ENCODE measurements at places on chromosomes 3 and 15. TPM values are rescaled to one million over a fixed set of nuclear protein-coding genes. Genes with fewer than 3 reads are reported as not detected.
A peak's percentile ranks its signal among the peaks of the same experiment; 100 is the strongest.

DNA sequence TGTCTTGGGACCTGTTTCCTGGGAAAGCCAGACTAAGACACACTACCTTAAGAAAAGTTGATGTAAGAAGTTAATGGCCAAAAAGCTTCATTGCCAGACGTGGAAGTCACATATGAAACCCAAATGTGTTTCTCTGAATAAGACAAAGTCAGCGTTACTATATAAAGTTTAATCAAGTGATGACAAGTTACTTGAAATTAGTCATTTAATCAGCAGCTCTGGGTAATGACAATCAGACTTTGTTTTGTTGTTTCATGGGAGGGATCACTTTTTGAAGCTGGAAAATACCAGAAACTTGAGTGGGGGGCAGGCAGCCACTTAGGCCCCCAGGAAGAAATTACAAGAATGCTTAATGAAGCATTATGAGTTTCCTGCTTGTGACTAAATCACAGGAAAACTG, 218.6 kb downstream of the PTPRG start:
- no peak for DNase-seq

- DNase-seq, result peak; percentile 10
These were observed 195.0 kb downstream of the ZNF621 start for GRCh38 chr3:40719660-40720287.

GRCh38 chr15:20358779-20359414, 182.7 kb downstream of the GOLGA6L6 start:
- no peak for DNase-seq

DNA sequence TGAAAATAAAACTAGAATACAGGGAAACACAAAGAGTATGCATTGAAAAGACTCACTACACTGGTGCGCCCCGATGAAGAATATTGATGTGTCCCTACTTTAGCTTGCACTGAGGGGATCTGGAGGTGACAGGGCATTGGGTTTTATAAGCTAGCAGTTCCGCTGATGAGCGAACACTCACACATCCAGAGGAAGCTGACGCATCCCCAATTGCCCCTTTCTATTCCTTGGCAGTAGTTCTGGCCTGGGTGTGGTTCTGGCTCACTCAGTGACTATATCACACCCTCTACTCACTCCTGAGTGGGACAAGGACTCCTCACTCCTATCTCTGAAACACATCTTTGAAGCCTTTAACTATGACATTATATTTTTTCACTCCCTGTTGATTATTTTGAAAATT, 71.0 kb downstream of the B3GNT5 start:
- DNase-seq, result no peak

DNA sequence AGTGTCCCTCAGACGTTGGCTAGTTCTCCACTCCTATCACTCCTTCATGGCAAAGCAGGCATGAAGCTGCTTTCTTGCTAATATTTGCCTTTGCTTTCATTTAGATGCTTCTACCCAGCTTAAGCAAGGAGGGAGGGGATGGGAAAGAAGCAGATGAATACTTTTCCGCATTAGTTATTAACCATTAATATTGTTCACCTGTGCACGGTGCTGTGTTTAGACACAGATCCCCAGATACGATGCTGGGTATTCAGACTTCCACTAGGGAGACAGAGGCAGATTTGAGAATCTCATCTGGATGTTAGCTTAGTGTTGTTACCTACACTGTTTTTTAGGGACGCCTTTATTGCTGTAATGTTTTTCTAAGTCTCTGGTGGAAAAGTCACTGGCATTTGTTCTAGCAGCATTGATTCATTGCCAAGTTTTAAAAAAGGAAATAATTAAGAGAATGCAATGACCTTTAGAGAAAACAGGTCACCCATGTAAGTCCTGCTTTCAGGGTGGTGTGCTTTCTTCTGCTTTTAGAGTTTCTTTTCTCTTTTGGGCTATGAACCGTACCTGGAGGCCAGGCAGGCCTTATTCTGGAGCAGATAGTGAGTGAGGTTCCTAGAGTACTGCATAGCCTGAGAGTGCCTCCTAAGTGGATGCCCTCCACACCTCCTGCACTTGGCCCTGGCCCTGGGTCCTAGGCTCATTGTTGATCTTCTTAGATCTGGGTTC, 55.5 kb downstream of the MYZAP start:
- no peak for DNase-seq

DNA sequence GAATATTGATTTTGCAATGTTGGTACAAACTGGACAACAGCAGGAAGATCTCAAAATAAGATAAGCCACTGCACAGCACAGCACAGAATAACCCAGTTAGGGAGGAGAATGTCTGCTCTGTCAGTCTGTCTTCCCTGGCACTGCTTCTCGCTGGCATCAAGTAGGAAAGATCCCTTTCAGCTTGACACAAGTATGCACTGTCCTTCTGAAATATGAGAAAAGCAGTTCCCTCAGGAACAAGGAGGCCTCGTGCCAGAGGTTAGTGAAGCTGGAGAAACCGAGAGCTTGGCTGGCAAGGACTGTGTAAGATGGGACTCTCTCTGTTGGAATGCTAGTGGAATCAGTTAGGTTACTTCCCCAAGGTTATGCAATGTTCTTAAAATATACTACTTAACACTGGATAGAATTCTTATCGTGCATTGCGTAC, 59.1 kb downstream of the FMN1 start:
- DNase-seq, result no peak

GRCh38 chr3:4994823-4995499, 15.7 kb downstream of the BHLHE40 start:
- DNase-seq, result no peak

DNA sequence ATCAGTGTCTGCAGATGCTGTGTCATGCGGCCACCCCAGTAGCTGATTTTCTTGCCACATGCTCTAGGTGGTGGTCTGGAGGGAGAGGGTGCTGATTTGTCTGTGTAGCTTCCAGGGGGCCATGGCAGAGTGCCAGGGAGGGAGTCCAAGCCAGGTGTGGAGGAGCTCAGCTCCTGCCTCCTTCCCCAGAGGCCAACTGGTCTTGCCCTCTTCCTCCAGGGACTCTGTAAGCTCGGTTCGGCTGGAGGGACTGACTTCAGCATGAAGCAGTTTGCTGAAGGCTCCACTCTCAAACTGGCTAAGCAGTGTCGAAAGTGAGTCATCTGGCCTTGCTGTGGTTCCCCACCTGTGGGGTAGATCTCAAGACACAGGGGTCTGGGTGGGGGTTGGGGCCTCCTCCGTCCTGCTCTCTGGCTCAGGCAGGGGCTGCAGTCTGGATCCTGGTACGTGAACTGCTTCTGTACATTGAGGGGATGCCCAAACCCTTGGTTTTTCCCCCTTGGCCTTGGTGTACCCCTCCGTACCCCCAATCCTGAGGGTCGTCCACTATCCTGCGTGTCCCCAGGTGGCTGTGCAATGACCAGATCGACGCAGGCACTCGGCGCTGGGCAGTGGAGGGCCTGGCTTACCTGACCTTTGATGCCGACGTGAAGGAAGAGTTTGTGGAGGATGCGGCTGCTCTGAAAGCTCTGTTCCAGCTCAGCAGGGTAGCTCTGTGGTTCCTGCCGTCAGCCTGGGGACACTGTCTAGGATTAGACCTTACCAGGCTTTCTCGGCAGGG, 6.9 kb upstream of the RCCD1 start:
- no peak for DNase-seq

- DNase-seq, result peak; percentile 19
These were observed 1264.3 kb upstream of the ALCAM start for GRCh38 chr3:104102386-104102785.

- no peak for DNase-seq
These were observed 101.0 kb upstream of the LPP start for GRCh38 chr3:188053036-188053340.

DNA sequence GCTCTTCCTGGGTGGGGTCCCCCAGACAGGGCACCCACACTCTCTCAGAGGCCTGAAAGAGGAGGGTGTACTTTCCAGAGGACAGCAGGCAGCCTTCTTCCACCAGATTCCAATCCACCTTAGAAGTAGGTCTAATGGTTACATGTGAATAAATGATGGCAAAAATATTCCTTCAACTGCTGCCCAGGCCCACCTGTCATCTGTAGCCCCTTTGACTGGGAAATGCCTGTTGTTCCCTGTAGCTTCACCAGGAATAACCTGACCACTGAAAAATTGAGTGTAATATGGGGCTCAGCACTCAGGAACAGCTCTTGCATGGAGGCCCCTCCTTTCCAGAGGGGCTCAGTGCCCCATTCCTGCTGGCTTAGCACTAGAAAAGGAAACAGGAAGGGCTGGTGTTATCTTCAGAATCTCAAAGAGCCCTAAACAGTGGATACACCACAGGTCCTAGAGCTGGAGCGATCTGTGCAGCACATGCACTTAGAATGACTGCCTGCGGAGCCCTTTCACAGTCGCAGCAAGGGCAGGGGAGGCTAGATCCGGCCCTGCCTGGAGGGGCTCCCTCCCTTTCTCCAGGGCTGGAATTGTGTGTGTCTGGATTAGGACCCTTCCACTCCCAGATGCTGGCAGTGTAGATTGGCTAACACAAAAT, 32.1 kb downstream of the SLC22A14 start:
- no peak for DNase-seq

GRCh38 chr3:160780245-160780644, 24.2 kb downstream of the PPM1L start:
- no peak for DNase-seq

DNA sequence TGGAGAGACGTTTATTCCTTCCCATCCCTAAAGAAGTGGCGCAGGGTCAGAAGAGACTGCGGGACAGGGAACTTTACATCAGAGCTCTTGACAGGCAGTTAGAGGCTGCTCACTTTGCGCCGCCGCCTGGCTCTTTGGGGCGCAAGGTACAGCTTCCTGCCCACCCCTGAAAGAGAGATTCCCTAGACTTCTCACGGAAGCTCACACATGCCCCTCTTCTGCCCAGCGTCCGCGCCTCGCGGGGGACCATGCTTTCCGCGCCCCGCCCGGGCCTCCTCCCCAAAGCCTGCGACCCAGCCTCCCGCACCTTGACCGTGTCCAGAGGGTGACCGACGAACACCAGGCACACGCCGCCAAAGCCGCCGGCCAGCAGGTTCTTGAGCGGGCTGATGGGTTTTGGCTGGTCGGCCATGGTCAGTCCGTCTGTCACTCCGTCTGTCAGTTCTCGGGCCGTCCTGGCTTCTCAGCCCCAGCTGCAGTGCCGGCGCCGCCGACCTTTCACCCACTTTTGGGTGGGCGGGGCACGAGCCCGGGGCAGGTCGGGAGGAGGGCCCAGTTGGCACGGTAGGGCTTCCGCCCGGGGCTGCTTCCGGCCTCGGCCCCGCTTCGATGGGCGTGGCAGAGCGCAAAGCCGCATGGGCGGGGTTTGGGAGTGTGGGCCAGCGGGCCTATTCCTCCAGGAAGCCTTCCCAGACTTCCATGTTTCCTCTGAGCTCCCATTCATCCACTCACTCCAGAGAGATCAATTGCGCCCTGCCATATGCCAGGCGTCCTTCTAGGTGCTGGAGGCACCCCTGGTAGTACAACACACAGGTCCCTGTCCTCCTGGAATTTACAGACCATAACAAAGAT, at the start of gene SLC25A20:
Gene SLC25A20 (minus strand): TSS at position 500 of the 852 bp plus-strand sequence. CDS start 88 bp downstream, at position 412.
- peak; percentile 78 for DNase-seq

DNA sequence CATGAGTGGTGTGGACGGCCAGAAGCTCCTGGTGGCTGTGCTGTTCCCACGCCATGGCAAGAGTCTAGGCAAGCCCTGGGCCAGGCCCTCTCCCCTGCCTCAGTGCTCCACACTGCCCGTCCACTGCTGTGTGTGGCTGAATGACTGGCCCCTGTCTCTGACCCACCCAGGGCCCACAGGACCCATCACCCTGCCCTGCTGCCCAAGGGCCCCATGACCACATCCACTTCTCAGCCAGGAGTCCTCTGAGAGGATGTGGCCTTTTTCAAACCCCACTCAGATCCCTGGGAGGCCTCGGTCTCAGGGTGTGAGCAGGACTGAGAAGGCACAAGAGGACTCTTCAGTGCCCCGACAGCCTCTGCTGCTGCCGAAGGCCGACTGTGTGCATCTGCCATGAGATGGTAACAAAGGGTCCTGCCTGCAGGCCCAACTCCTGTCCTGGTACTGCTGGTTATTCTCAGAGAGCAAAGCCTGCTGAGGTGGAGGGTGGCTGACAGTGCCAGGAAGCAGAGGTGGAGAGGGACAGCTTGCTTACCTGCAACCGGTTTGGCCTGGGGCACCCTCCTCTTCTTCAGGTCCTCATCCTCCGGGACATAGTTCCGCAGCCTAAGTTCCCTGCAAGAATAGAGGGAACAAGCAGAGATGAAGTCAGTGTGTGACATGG, 47.5 kb downstream of the PTH1R start:
- no peak for DNase-seq

DNA sequence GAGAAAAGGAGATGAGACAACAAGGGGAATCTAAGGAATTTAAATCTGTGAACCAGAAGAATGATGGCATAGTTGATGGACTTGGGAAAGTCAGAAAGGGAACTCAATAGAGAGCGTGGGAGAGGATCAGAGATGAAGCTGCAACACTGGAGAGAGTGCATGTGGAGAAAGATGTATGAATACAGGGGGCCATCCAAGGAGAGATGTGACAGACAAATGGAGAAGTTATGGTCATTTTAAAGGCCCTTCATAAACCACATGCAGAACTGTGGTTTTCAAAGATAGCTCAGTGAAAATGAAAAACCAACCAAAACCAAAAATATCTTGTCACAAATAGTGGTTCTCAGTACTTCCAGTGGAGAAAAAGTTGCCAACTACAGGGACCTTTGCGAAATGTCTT, 265.2 kb downstream of the SUCLG2 start:
- DNase-seq, result no peak

The CRYBG3 gene
- 18.5 TPM for total RNA-seq

The DGKG gene
- total RNA-seq, result 0.54 TPM

The ALAS1 gene
- total RNA-seq, result 59.1 TPM

The SLC22A13 gene
- 0.21 TPM for total RNA-seq

The TUSC7 gene
- total RNA-seq, result not detected

The ERC2 gene
- total RNA-seq, result 20.5 TPM
